ENCODE measurements at places on chromosomes 7 and 10. TPM values are rescaled to one million over a fixed set of nuclear protein-coding genes. Genes with fewer than 3 reads are reported as not detected.

Gene CTAGE4
- 0.28 TPM for total RNA-seq

Gene RTKN2
- 1.00 TPM for total RNA-seq

Gene GFRA1
- 1.6 TPM for total RNA-seq

Gene TMEM184A
- total RNA-seq = 0.09 TPM

Gene BTBD16
- total RNA-seq = not detected

Gene CPA2
- not detected for total RNA-seq

Gene C10orf143
- 0.85 TPM for total RNA-seq

Gene NPSR1
- total RNA-seq = not detected

Gene LIPJ
- total RNA-seq = under 0.01 TPM

Gene SPDYE8
- total RNA-seq = not detected

Gene DENND2A
- total RNA-seq = 15.6 TPM

Gene HHEX
- total RNA-seq = 2.9 TPM

Gene GRID2IP
- not detected for total RNA-seq

Gene ZNF736
- total RNA-seq = 5.5 TPM

Gene NAT16
- not detected for total RNA-seq

Gene SPRN
- total RNA-seq = 0.43 TPM

Gene GARIN1A
- 0.43 TPM for total RNA-seq

Gene PLCE1
- 0.55 TPM for total RNA-seq

Gene HGF
- 462 TPM for total RNA-seq

Gene IFIT1B
- not detected for total RNA-seq

Gene DUSP5
- 2.9 TPM for total RNA-seq

Gene INHBA
- total RNA-seq = 38.9 TPM

Gene H2BK1
- not detected for total RNA-seq

Gene VGF
- 0.14 TPM for total RNA-seq

Gene GSTO2
- total RNA-seq = 2.0 TPM

Gene WNT8B
- total RNA-seq = not detected

Gene CWF19L1
- total RNA-seq = 21.4 TPM

Gene HPSE2
- total RNA-seq = under 0.01 TPM

Gene SPDYE9
- not detected for total RNA-seq

Data from smooth muscle cell of bladder (primary cell).